ENCODE measurements at places on chromosomes 11 and 22.

DNA sequence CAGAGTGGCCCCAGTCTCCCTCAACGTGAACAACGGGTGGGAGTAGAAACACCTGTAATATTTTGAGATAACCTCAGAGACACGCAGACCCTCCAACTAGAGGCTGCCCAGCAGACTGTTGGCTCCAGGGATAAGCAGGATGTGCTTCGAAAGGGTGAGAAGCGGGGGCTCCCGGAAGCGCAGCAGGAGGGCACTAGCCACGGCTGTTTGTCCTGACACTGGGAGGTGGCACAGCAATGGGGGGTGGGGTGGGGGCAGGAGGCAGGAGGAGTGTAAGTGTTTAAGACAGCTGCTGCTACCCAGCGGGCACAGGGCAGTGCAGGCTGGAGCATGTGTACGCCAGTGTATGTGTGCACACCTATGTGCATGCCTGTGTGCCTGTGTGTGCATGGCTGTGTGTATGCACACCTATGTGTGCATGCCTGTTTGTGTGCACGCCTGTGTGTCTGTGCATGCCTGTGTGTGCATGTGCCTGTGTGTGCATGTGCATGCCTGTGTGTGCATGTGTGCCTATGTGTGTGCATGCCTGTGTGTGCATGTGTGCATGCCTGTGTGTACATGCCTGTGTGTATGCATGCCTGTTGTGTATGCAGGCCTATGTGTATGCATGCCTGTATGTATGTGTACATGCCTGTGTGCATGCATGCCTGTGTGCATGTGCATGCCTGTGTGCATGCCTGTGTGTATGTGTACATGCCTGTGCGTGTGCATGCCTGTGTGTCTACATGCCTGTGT is 154.7 kb downstream of the SHANK2 start:
- no peak for DNase-seq

GRCh38 chr11:96160732-96161306 is 182.2 kb downstream of the MAML2 start:
- DNase-seq, result no peak

- DNase-seq, result no peak
Observed at GRCh38 chr11:80415580-80415979, 974.8 kb upstream of the TENM4 start.

- no peak for DNase-seq
Observed at GRCh38 chr11:19718051-19718450, 5.4 kb downstream of the NAV2 start.

- peak; percentile 32 for DNase-seq
Observed at GRCh38 chr22:26170795-26171580, 1.7 kb downstream of the SEZ6L start.
